H1 (cell line): ENCODE measurements at places on chromosomes 3 and 15. TPM values are rescaled to one million over a fixed set of nuclear protein-coding genes. Genes with fewer than 3 reads are reported as not detected.

The PCBP4 gene
- 16.4 and 19.6 TPM in 2 replicates for total RNA-seq

The ABI3BP gene
- total RNA-seq: 0.32 TPM in 1 of 2 replicates, not detected in the other

DNA sequence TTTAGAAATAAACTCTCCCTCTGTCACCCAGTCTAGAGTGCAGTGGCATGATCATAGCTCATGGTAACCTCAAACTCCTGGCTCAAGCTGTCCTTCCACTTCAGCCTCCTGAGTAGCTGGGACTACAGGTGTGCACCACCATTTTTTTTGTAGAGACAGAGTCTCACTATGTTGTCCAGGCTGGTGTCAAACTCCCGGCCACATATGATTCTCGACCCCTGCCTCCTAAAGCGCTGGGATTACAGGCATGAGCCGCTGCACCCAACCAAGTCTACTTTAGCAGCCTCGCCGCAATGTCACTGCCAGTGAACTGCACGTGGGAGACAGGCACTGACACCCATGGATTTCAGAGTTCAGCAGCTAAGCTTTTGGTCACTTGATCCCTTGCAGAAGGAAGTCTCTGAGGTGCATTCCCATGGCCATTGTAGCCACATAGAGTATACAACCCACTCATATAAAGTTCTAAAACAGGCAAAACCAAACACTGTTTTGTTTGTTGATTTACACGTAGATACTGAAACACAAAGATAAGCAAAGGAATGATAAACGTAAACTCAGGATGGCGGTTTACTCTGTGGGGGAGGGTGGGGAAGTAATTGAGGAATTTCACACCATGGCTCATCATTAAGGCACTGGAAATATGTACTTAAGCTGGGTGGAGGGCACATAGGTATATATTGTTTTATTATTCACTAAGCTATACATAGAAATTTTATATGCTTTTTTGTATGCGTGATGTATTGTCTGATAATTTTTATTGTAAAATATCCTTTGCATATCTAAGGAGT, 115.0 kb downstream of the MEX3B start:
- no peak overlapping the region for H3K27ac ChIP-seq
- no peak overlapping the region for H3K4me3 ChIP-seq
- DNase-seq: no peak
- H3K27me3 ChIP-seq: no peaks in the 10 kb centered on the region
- no peaks in the 10 kb centered on the region for H3K4me1 ChIP-seq

GRCh38 chr15:57735891-57736290, 29.4 kb downstream of the POLR2M start:
- H3K4me3 ChIP-seq: no peak overlapping the region
- no peak overlapping the region for H3K27ac ChIP-seq
- no peak for DNase-seq
- H3K27me3 ChIP-seq: no peaks in the 10 kb centered on the region
